Midbrain (tissue), 1 donor: ENCODE measurements at places on chromosomes 16 and 17.

DNA sequence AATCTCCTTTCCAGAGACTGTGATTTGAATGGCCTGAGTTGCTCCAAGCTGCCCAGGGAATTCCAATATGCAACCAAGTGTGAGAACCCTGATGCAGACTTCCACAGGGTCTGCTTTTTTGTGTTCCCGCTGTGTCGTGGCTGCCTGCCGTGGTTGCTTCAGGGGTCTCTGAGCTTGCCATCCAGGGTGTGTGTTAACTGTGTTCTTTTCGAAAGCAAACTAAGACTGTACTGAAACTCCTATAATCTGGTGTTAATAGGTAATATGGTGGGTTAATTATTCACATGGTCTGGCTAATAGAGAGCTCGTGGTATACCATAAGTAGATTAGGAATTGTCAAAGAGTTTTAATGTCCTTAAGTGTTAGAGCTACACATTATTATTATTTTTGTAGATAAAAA lies 20.7 kb downstream of the UBN1 start:
- DNase-seq: no peak

DNA sequence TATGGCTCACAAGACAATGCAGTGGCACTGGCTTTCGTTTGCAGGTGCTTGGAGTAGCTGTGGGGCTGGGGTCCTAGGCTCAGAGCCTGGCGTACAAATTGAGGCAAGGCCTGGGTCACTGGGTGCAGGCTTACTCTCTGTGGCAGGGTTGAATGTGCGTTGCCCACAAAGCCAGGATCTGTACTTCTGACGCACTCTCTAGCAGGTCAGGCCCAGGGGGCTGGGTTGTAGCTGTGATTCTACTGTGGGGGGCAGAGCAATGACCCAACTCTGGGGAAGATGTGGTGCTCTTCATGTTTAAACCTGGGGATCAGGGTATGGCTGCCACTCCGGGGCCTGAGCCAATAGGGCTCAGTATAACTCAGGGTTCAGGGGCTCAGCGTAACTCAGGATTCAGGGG lies 6.4 kb upstream of the PRSS21 start:
- DNase-seq: no peak

GRCh38 chr16:64280317-64280716 lies 841.5 kb downstream of the CDH11 start:
- DNase-seq: no peak

- DNase-seq: no peak
Observed at GRCh38 chr16:87143661-87144121, 173.5 kb downstream of the C16orf95 start.

DNA sequence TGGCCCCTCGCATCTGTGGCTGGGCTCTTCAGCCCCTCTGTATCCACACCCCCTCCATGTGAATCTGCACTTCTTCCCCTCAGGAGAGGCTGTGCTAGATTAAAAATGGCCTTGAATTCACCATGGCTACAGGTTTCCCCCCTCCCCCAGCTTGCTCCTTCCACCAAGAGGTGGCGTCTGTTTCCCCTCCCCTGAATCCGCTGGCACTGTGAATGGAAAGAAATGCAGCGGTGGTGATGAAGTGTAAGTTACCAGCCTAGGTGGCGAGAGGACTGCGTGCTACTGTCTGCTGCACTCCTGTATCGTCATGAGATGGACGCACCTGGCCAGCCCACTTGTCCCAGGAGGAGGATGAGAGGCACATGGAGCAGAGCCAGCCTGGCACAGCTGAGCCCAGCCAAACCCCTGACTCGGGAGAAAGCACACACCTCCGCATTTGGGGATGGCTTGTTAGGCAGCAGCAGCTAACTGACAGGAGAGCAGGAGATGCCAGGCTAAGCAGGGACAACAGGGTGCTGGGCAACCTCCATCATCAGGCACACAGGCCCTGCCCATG lies 26.2 kb downstream of the TNFRSF13B start:
- DNase-seq: no peak

DNA sequence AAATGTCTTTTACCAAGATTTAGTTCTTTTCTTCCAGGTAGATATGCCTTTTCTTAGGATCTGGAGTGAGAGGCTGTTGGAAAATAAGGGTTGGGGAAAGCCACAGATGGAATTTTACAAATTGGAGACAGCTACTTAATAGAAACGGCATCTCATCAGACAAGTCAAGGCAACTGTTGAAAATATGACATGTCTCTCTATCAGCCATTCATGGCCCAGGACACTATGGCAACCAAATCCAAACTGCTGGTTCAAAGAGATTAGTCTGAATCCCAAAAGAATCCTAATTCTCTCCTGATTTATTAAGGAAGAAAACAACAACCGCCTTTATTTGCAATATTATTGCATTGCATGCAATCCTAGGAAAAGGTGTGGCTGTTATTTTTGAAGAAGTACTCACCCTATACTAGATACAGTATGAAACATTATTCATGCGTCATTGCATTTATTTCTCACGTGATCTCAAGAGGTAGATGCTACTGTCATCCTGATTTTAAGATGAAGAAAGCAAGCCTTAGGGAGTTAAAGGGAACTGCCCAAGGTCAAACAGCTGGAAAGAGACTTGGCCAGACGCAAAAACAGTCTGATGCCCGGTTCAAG lies 12.6 kb upstream of the CEP20 start:
- DNase-seq: no peak

DNA sequence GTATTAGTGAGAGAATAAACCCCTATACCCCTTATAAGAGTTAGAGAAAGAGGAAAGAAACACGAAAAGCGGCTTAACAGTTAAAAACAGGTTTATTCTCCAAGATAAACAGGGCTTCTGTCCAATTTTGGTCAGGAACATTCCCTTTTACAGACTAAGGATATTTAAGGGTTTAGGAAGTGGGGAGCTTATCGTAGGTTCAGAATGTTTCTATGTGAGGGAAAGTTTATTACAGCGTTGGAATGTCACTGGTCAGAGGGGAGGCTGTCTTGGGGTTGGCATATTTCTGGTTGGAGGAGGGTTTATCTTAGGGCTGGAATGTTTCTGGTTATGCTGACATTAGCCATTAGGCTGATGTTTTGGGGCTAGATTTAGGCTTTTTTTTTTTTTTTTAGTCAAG lies 34.1 kb upstream of the WWOX start:
- DNase-seq: no peak

GRCh38 chr17:28279411-28279810 lies 39.6 kb upstream of the TMEM97 start:
- DNase-seq: no peak

- no peak for DNase-seq
Observed at GRCh38 chr16:10114409-10114808, 67.8 kb downstream of the GRIN2A start.

- DNase-seq: no peak
Observed at GRCh38 chr16:85983064-85983463, 84.1 kb downstream of the IRF8 start.

- no peak for DNase-seq
Observed at GRCh38 chr16:89313583-89313982, 96.1 kb downstream of the ZNF778 start.

DNA sequence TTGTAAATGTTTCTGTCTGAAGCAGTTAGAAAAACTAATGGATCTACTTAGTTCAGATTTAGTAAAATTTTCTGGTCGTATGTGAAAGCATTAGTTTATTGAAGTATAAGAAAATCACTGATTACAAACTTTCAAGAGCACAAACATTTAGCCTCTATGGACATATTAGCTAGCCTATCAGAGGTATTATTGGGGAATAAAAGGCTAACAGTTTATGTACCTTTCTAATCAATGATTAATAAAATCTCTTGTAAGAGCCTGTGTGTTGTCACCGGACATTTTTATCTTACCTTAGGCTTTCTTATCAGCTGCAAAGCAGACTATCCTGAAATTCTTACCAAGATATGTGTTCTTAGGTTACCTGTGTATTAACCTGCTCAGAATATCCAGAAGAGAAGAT lies 21.2 kb downstream of the ZPBP2 start:
- DNase-seq: no peak

- DNase-seq: no peak
Observed at GRCh38 chr17:69630056-69630635, 215.6 kb downstream of the MAP2K6 start.

DNA sequence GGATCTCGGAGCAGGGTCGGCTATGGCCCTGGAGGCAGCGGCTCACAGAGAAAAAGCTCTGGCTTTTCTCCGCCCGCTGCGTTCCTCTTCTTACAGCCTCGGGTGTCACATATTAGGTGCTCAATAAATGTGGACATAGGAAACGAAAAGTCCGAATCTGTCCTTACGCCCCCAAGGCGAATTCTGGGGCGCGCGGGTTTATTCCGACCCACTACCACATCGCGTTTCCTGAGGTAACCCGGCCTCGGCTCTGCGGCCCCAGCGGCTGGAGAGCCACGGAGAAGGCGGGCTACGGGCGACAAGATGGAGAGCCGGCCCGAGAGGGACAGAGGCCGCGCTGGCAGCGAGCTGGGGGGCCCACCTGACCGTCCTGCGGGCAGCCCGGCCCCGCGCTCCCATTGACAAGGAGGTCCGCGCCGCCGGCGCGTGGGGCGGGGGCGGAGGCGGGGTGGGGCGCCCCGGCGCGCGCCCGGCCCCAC lies 573 bp upstream of the GNAO1 start:
- DNase-seq: no peak

- DNase-seq: no peak
Observed at GRCh38 chr17:44010966-44011647, 3.7 kb downstream of the TMEM101 start.

DNA sequence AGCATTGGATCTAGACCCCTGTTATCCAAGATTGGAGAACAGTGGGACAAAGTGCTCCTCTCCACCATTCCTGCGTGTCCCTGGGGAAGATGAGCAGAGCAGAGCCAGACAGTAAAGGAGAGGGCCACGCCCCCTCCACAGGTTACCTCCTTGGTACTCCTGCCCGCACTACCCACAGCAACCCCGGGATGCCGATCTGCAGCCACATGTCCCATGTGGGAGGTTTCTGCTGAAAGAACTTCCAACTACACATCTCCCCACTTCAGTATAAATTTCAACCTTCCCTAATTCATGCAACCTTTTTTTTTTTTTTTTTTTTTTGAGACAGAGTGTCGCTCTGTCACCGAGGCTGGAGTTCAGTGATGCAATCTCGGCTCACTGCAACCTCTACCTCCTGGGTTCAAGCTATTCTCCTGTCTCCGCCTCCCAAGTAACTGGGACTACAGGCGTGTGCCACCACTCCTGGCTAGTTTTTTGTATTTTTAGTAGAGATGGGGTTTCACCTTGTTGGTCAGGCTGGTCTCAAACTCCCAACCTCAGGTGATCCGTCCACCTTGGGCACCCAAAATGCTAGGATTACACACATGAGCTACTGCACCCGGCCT lies 2.3 kb downstream of the RAB37 start:
- DNase-seq: no peak

DNA sequence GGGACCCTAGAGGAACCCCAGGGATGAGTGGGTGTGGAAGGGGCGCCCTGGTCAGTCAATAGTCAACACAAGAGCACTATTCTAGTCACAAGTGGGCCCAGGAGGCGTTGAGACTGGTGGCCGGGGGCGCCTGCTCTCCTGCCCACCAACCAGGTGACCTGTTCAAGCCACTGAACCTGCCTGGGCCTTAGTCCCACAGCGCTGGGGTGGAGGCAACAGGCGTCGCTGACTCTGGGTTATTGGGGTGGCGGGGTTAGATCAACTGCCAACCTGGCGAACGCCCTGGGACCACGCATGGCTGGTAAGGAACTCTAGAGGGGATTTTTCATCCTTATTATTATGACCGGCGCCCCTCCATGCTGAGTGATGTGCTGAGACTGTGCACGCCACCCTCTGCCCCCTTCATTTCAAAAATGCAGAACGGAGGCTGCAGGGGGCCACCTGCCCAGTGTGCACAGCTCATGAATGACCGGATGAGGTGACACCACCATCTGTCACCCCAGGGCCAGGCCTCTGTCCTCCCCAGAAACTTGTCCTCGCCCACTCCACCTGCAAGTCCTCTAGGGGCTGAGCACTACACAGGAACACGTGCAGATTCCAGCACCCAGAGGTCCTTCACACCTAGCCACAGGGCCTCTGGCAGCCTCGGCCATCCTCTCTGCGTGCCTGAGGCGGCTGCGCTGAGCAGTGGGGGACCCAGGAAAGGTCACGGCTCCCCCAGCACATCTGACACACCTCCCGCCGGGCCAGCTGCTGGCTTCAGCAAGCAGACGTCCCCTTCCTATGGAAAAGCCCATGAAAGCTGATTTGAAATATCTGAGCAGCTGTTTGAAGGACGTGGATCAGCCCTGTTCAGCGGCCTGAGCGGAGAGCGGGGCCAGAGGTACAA lies 51.6 kb upstream of the DNAH17 start:
- DNase-seq: no peak

- no peak for DNase-seq
Observed at GRCh38 chr16:51839727-51840462, 688.8 kb upstream of the SALL1 start.

- peak; percentile 44 for DNase-seq
Observed at GRCh38 chr16:56637814-56638750, at the start of gene MT1A. TSS of gene MT1A (plus strand) at chr16:56638666. CDS start at chr16:56638739, 73 bp downstream.

- DNase-seq: no peak
Observed at GRCh38 chr17:15048933-15049794, 216.0 kb downstream of the PMP22 start.

DNA sequence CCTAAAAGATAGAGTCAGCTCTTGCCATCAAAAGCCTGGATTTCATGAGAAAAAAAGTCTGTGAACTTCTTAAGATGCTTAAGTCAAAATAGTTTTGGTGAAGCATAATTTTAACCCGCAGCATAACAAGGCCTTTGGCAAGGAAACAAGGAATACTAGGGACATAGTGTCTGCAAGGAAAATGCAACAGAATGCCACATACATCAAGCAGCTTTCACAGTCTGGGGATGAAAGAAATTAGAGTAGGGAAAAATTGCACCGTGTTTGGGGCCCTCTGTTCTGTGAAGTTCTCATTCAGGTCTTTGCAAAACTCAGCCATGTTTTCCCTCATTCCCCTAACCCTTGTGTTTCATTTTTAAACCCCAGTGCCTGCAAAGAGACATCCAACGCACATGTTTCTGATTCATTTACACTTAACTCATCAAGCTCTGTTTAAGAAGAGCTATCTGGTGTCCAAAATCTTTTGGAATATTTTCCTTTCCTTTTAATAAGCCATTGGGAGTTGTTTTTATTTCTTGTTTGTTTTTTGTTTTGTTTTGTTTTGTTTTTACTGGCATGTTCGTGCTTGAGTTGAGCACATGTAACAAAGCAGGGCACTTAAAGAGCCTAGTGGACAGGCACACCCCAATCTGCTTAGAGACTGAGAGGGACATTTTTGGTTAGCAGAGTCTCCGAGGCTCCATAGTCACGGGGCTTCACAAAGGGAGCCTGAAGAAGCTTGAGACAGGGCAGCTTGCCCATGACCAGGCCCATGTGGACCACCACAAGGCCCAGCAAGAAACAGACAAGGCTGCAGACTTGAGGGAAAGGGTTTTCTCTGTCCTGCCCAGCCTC lies 116.5 kb downstream of the ANKFN1 start:
- DNase-seq: no peak

GRCh38 chr17:72030067-72030899 lies 90.5 kb upstream of the SOX9 start:
- peak; percentile 34 for DNase-seq

- DNase-seq: no peak
Observed at GRCh38 chr17:61401389-61402072, 1.9 kb downstream of the TBX2 start.
